Esophagus mucosa (tissue), 1 donor: ENCODE measurements at places on chromosomes 7 and 10.

DNA sequence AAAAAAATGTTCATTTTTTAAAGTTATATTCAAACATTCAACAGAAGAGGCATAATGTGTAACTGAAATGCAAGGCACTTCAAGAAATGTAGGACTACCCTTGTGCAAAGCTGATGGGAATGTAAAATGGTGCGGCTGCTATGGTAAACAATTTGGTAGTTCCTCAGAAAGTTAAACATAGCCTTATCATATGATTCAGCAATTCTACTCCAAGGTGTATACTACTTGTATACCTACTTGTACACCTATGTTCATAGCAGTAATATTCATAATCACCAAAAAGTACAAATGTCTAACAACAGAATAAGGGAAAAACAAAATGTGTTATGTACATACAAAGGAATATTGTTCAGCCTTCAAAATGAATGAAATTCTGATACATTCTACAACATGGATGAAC lies 37.3 kb downstream of the TET1 start:
- ATAC-seq: no peak

DNA sequence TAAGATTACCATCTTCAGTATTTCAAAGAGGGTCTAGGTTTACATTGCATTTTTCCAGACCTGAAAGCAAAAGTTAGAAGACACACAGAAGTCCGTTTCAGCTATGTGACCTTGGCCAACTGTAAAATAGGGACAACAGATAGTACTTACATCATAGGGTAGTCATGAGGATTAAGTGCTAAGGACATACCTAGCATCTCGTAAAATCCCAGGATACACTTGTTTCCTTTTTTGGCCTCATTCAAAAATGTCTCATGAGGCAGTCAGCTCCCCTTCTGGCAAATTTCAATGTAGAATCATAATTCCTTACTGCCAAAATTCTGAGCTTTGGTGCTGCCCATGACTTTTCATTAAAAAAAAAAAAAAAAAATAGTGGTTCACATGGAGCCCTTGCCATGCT lies 6.4 kb upstream of the DUSP5 start:
- no peak for ATAC-seq

DNA sequence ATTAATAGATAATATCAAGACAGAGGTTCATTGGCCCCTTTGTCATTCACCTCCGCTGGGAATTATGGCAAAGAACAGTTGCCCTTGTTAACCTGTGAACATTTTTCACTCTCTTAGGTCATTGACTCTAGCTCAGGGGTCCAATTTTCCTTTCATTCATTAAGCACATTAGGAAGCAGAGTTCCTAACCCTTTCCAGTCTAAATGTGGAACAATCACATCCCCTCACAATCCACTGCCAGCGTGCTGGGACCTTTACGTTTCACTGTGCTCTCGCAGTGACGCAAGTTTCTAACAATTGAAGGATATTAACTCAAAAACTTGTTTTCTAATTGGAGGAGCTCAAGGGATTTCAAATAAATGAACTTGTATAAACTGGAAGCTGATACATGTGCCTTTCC lies 79.3 kb upstream of the MEOX2 start:
- ATAC-seq: no peak

DNA sequence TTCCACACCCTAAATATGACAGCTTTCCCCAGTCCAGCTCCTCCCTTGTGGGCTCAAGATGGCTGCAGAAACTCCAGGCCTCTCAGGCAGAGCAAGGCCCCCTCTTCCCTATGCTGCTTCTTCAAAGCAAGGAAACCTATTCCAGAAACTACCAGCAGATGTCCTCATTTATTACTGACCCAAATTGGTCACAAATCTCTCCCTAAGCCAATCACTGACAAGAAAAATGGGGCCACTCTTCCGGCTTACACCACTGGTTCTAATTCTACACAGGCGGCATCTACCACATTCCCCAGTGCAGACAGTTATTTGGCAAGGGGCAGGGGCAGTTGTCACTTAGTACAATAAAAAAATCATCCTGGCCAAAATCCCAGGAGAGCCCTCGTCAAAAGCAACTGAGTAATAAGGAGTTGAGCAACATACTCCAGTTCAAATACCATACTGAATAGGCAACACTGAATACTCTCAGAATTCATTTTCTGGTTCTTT lies 150.4 kb downstream of the SFMBT2 start:
- ATAC-seq: peak; percentile 76

GRCh38 chr7:11751807-11752389 lies 80.1 kb downstream of the THSD7A start:
- ATAC-seq: no peak

DNA sequence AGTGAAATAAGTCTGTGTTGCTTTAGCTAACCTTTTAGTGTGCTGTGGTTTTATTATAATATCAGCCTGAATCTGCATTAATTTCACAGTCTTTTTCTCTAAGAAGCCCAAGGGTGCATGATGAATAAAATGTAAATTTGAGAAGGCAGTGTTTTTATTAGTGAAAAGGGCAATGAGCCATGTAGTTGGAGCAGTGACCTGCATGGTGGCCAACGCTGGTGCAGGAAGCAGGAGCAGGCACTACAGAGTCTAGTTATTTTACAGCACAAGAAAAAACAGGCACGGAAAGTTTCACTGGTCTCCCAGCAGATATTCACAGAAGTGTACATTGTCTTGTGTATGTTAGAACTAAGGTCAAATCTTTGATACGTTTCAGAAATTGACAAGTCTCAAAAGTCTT lies 247.8 kb downstream of the CELF2 start:
- ATAC-seq: no peak

- ATAC-seq: no peak
These were observed 128.7 kb upstream of the CXCL12 start for GRCh38 chr10:44513591-44513990.

DNA sequence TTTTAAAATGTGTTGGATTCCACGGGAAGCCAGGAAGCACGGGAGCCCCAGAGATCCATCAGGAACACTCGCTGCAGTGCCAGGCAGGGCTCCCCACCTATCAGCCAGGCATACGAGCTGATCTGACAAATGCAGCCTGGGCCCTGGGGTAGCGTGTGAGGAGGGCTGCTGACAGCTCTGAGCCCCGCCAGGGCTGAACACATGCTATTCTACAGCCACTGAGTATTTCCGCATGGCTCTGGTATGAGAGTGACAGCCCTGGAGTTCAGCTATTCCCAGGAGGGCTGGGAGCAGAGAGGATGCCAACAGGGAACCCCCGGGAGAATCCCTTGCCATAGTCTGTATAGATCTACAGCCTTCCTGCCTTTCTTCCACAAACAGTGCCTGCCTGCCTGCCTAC lies 237.3 kb upstream of the ZMIZ1 start:
- ATAC-seq: no peak

DNA sequence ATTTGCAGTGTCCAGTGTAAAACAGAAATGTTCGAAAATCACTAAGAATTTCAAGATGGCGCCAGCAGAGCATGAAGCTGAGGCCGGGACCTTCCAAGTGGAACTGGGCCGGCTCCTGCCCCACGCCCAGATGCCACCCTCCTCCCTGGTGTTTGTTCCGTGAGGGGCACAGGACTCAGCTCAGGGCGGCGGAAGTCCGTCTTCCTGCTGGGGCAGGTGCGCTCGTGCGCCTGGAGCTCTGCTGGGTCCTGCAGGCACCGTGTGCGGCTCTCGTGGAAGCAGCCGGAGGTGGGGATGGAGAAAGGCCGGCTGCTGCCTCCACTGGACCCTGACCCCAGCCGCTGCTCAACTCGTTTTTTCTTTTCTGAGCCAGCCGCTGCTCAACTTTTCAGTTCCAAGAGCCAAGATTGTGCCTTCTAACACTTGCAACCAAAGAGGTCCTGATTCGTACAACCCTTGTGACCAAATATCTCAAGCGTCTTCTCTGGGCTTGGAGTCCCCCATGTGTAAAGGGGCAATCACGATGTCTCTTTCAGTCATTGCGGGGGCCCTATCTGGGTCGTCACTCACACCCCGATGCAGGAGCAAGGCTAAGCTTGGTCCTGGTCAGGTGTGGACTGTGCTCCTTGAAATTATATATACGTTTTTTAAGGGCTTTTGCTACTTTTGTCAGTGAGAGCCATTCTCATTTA lies 334.4 kb downstream of the ADARB2 start:
- no peak for ATAC-seq

GRCh38 chr7:106345421-106346166 lies 60.8 kb upstream of the NAMPT start:
- peak; percentile 26 for ATAC-seq

- ATAC-seq: no peak
These were observed 24.7 kb downstream of the VIPR2 start for GRCh38 chr7:159119851-159120539.

DNA sequence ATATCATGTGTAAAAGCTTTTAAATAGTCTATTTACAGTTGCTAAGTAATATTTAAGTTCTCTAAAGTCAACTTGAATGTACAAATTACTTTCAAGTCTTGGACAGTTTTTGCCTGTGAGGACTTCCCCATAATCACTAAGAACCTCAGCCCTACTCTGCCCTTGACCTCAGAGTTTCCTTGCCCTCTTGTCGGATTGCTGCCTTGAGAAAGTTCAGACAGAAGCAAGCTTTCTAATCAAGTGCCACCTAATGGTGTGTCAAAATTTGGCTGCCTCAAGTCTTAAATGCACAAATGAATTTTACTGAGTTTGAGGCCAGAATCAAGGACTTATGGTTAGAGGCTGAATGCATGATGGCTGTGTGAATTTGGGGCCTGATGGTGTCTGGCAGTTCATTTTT lies 88.3 kb upstream of the KAT6B start:
- ATAC-seq: no peak

GRCh38 chr7:46134385-46134784 lies 213.3 kb upstream of the IGFBP3 start:
- ATAC-seq: no peak

- ATAC-seq: no peak
These were observed 7.5 kb downstream of the LAMB1 start for GRCh38 chr7:107995184-107996071.

GRCh38 chr10:78750418-78750817 lies 318.3 kb upstream of the ZMIZ1 start:
- no peak for ATAC-seq

DNA sequence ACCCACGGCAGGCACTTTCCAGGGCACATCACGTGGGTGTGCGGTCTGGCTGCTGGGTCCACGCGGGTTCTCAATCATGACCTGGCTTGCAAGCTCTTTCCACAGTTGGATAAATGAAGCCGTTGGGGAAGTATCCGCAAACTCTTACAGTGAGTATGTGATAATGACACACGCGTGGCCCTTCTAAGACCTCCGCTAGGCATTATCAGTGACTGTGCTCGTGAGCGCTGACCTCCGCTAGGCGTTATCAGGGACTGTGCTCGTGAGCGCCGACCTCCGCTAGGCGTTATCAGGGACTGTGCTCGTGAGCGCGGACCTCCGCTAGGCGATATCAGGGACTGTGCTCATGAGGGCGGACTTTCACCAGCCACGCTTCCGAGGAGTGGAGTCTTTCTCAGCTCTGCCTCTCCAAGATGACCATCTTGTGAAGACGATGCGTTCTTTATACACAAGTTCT lies 107.0 kb downstream of the WDR37 start:
- ATAC-seq: no peak

- ATAC-seq: no peak
These were observed 123.1 kb downstream of the NRBF2 start for GRCh38 chr10:63256009-63256773.

DNA sequence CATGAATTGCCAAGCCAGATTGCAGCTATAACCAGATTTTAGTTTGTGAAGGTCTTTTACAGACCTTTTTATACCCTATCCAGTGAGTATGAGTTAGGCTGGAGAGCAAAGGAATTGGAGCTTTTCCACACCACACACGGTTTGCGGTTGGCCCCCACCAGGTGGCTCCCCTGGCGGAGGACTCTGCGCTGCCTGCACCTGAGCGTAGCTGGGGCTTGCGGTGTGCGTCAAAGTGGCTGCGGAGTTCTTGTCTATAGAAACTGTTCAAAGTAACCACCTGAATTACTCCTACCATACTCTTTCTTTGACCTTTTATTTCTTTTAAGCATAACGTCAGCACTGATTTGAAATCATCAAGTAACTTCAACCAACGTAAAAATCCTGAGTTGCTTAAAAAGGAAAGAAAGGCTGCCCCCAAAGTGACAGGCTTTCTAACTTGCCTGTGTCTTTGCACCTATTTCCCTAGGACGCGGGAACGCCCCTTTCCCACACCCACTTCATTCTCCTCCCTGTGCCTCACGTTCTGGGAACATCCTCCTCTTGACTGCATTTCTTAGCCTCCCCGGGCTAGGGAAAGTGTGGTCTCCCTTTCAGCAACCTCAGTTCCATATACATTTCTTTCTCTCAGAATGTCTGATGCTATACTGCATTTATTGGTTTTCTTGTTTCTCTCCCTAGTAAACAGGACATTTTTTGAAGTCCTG lies 47.6 kb upstream of the TMEM72 start:
- no peak for ATAC-seq

GRCh38 chr7:109834851-109835250 lies 1256.1 kb upstream of the LRRN3 start:
- no peak for ATAC-seq

DNA sequence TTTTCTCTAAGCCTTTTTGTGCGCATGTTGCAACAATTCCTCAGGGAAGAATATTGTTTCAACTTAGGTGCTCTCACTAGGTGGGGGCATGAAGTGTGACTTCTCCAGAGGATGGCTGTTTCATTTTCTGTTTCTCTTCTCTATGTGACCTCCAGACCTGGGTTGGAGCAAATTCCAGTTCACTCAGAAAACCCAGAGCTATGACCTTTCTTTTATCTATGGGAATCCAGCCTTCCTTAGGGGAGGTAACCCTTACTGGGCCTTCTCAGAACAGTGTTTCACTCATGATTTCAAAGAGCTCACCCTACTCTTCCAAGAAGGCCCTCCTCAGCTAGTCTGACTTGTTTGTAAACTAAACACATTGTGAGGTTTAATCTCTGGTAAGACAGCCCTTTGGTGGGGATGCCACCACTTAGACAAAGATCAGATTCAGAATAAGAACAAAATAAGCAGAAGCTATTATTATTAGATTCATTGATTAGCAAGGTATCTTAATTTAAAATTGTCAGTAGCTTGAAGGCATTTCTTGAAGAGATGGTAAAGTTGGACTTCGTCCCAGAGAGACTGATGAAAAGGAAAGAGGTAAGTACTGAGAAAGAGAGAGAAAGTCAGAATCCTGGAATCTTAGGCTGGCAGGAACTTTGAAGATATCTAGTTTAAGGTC lies 16.6 kb upstream of the TAS2R60 start:
- ATAC-seq: no peak

- ATAC-seq: no peak
These were observed 29.7 kb downstream of the OGDH start for GRCh38 chr7:44636041-44636584.

- ATAC-seq: no peak
These were observed 49.9 kb upstream of the TMEM26 start for GRCh38 chr10:61503051-61503450.

DNA sequence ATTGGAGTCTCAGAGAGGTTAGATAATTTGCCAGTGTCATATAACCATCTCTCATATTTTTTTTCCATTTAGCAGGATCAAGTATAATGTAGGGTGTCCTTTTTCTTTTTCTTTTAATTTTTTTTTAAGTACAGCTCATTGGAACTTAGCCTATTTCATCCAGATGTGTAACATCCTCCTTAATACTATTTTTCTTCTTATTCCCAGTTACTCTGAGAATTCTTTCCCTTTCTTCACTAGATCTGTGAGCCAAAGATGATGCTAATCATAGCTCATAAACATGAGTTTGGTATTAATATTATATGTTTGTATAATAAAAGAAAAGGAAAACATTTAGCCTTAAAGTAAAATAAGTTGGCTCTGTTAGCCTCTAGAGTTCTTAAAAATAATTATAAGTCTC lies 32.8 kb downstream of the PPP1R9A start:
- no peak for ATAC-seq

- no peak for ATAC-seq
These were observed 75.9 kb downstream of the EBF3 start for GRCh38 chr10:129887986-129888783.
